Activated T-helper 9 cell treated with anti-CD3 and anti-CD28 coated beads, Interleukin-2, amount 50 U/mL, for 16 hours (primary cell): ENCODE measurements at places on chromosomes 2 and 18.

- DNase-seq: no peak
Measured at GRCh38 chr2:62192811-62193210, 3.1 kb upstream of the B3GNT2 start.

DNA sequence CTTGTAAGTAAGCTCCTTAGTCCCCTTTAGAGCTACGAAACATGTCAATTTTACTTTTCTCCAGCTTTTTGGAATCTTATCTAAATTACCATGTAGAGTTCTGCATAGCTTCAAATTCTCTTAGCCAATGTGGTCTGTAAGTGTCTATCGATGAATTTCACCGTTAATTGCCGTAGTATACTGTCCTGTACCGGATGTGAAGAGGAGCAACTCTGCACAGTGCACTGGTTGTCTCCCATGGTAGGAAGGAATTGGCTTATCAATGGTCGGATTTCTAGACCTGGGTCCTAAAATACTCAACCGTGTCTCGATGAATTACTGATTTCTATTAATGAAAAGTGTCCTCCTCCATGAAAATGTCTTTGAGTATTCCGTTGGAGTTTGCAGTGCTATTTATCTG, 1.9 kb downstream of the NOP58 start:
- DNase-seq: no peak

DNA sequence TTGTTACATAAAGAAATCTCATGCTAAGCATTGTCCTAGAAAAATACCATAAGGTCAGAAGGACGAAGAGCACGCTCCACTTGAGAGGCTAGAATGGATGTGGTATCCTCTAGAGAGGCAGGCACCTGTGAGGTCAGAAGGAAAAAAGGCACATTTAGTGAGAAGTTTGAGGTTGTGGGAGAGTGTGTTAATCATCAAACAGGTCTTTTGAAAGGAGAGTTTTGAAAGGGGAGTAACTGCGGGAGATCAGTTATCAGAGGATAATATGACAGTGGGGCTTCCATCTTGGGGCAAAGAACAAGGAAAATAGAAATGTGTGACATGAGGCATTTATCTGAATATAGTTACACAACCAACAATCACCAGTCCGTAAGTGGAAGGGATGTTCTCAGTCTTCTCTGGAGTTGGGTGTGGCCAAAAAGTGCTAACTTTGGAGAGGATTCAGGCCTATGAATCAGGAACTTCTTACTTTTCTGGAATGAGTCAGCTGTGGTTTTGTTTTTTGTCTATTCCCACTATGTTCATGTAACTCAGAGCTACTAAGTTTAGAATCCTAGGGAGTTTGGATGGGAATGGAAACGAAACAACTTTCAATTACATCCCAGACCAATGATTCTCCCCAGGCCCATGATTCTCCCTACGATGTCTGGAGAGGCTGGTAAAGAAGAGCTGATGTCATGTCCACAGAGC, 451.4 kb upstream of the ST6GAL2 start:
- DNase-seq: no peak

DNA sequence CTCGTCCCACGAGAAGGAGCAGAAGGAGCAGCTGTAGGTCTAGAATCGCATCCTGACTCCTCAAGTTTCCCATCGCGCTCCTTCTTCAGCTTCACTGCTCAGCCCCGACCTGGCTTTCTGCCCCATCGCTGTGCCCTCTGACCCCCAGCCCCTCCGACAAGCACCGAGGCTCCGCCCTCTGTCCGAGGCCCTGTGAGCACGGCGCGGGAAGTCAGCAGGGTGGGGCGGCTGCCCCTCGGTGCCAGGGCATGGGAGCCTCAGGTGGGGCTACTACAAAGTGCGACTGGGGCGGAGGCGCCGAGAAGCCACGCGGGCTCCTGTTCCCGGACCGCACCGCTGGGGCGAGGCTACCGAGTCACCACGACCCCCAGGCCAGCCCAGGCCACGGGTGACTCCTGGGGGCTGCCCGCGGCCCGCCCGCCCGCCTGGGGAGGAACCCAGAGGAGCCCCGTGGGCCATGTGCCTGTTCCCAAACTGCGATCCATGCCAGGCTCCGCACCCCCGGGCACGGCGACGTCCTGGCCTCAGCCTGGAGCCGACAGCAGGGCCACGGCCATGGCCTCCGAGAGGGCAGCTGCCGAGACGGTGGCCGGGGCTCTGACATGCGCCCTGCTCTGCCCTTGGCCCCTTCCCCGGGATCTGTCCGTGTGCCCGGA, 36.6 kb upstream of the ID2 start:
- no peak for DNase-seq

DNA sequence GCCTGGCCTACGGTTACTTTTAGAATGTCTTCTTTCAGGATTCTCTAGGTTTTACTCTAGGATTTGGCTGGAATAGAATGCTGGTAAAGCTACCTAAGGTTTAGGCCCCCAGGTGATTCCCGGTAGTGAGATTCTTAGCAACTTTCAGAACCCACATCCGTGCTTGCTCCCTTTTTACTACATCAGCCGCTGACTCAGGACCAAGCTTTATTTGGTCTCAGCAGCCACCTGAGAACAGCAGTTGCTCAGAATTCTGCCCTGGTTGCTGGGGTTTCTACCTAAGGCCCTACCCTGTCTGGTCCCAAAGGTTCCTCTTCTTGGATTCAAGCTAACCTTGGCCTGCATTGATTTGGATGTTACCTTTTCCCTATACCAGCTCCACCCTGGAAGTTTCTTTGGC, 36.1 kb upstream of the NDUFV2 start:
- no peak for DNase-seq

DNA sequence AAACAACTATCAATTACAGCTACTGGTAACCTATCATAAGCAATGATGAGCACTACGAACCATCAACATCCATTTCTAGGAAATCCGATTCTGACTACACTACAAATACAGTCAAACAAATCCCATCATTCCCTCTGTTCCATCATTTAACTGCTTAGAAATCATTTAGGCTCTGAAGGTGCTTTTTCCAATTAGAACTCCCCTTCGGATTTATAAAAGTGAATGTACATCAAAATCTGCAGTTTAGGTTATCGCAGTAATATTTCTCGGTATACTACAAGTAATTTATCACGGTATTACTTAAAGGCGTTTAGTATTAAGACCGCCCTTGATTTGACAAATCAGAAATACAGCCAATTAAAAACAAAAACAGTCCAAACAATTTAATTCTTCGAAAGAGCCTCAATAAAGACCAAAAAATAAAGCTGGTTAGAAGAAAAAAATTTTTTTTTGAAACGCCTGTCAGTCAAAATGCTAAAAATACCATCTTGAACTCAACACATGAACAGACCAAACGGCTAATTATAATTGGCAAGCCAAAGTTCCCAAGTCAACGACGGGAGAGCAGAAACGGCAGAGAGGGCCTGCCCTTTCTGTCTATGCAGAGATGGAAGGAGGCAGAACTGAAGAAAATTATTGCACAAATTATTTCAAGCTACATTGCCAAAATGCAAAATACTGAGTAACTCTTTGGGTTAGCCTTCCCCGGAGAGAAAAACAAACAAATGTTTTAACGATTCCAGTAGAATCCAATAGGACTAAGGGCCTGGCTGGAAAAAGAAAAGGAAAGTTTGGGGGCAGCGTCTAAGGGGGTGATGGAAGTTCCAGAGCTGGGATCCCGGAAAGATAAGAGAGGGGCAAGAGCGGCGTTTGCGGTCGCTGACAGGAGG, 1.2 kb downstream of the VPS54 start:
- no peak for DNase-seq

DNA sequence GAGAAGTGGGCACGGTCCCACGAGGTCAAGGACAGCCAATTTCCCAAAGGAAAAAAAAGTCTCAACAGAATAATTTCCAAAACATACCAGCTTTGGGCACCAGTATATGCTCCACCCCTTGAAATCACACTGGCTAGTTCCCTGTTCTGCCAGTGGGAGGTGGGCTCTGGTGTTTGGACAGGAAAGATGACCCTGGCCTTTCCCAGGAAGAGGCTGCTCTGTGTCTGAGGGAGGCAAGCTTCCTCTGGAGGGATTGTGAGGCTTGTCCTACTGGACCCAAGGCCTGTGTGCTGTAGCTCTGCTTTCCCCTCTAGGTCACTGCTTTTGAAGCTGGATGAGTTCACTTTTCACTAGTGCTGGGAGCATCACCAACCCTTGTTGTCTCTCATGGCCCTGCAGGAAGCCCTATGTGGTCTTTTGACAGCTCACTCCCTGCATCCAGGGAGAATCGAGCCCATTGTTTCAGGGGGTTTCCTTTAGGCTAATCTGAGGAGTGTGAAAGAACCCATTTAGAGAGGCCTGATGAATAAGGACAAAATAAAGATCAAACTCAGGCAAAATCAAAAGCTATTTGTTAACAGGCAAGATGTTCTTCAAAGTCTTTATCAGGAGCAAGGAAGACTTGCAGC, 36.3 kb downstream of the CXCR4 start:
- DNase-seq: no peak

DNA sequence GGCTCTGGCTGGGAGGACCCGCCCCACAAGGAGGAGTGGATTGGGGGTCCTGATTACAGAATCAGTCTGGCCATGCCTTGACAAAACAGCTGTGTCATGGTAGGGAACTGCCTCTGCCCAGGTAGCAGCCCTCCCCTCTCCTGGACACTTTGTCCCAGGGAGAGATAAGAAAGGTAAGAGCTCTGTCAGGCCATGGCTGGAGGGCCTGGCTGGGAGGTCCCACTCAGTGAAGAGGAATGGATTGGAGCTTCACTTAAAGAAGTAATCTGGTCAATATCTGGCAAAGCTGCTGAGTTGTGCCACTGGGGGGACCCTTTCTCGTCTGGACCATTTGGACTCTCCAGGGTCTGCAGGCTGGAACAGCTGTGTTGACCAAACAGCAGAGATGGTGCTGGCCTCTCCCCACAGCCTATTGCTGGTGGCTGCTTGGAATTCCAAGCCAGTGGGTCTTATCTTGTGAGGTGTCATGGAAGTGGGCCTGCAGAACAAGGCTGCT, 75.4 kb downstream of the EPC2 start:
- DNase-seq: no peak

DNA sequence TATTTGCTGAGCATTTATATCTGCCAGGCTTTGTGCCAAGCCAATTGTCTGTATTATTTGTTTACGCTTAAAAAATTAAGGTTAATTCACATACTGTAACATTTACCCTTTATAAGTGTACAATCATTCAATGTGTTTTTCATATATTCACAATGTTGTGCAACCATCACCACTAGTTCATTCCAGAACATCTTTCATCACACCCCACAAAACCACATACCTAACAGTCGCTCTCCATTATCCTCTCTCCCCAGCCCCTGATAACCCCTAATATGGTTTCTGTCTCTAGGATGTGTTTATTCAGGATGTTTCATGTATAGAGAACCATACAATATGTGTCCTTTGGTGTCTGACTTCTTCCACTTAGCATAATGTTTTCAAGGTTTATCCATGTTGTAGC, 234.1 kb downstream of the INSIG2 start:
- no peak for DNase-seq

- no peak for DNase-seq
Measured at GRCh38 chr2:53210538-53210937, 557.1 kb upstream of the CHAC2 start.

DNA sequence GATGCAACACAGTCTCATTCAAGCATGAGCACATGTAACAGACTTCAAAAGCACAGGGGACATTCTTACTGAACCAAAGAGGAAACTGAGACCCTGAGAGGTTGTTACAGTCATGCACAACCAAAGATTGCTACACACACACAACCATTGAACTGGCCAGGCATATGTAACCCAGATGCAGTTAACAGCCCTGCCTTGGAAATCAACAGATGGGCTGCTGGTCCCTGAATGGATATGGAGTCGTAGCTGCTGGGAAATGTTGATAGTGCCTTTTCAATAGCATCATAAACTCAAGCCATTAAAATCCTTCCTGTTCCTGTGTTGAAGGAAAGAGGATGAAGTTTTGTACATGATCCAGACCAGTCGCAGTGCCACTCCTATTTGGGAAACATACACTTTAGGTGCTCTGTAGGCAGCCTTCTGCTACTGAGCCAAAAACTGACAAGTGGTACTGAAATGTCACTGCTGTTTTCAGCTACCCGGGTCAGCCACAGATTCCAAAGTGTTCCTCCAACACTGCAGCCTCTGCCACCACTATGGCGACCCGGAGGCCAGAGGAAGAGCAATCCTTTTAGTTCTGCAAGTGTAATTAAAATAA, 143.9 kb downstream of the CCBE1 start:
- no peak for DNase-seq

- no peak for DNase-seq
Measured at GRCh38 chr2:223786943-223787342, 50.4 kb downstream of the AP1S3 start.

- DNase-seq: no peak
Measured at GRCh38 chr18:22844190-22844589, 88.9 kb upstream of the RBBP8 start.
